ENCODE measurements at places on chromosomes 12 and 14.

DNA sequence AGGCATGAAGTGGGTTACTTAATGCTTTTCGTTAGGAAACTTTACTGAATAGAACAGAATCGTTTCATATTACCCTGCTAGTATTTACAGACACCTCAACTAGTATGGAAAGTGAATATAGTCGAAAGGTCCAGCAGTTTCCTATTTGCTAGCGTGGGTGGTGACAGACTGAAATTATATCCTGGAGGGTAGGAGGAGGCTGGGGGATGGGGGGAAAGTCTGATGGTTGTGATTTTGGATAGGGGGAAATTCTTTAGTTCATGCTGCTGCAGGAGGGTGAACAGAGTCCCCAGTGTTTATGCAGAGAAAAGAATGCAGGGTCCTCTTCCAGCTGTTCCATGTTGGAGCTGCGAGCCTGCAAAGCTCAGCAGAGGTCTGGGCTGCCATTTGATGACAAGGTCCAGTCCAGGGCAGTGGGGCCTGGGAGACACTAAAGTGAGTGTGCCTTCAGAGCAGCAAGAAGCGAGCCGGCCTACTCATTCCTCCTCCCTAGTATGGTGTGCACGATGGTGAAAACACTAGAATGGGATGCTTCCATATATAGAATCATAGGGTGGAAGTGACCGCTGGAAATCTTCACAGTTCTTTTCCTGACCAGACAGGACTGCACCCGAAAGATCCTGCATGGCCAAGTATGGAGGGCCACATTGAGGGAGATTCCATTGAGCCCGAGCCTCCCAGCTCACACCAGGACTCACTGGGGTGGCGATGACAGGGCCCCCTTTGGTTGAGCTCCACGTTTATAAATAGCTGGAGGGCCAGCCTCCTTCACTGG lies 2.1 kb downstream of the SAMD4A start:
- no peak for DNase-seq

DNA sequence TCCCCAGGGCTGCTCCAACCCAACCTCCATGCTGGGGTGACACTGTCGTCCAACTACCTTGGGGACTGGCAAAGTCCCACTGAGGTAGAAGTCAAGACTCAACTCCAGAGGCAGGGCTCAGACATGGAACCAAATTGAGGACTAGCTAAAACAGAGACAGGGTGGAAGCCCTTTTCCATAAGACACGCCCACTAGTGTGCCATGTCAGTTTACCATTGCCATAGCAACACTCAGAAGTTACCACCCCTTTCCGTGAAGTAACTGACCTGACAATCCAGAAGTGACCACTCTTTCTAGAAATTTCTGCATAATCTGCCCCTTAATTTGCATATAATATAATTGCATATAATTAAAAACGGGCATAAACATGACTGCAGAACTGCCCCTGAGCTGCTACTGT lies 409.6 kb downstream of the MED13L start:
- peak; percentile 35 for DNase-seq

GRCh38 chr14:70009961-70010360 lies 130.7 kb downstream of the SMOC1 start:
- no peak for DNase-seq

DNA sequence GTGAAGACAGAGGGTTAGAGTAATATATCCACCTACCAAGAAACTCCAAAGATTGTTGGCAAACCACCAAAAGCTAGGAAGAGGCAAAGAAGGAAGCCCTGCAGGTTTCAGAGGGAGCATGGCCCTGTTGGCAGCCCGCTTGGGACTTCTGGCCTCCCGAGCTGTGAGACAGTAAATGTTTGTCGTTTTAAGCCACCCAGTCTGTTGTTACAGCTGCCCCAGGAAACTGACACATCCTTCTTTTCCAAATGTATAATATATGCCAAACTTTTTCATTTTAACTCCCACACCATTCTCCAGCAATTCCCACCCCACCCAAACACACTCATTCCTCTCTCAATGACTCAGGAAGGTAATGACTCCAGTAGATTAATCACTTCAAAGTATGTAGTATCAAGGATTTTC lies 74.0 kb downstream of the RPS29 start:
- DNase-seq, result no peak

- peak; percentile 70 for DNase-seq
Measured at GRCh38 chr14:65019944-65020566, 33.4 kb downstream of the FNTB start.

All from DMS153 (cell line).